ENCODE measurements at places on chromosomes 12 and 14.

DNA sequence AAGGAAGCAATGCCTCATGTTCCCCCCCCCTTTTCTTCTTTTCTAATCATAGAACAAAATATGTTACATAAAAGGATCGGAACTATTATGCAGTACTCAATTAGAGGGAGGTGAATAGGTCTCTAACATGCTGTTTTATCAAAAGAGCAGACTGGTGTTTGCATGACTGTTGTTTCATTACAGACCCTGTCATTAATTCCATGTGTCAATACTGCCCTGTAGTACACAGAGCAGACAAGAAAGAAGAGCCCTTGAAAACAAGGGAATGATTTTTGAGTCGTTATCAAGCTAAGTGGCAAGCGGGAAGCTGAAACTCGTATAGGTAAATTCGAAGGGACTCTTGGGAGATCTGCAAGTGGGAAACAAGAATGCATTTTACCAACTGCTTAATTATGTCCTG lies 76.9 kb upstream of the TMEM263 start:
- DNase-seq: no peak

DNA sequence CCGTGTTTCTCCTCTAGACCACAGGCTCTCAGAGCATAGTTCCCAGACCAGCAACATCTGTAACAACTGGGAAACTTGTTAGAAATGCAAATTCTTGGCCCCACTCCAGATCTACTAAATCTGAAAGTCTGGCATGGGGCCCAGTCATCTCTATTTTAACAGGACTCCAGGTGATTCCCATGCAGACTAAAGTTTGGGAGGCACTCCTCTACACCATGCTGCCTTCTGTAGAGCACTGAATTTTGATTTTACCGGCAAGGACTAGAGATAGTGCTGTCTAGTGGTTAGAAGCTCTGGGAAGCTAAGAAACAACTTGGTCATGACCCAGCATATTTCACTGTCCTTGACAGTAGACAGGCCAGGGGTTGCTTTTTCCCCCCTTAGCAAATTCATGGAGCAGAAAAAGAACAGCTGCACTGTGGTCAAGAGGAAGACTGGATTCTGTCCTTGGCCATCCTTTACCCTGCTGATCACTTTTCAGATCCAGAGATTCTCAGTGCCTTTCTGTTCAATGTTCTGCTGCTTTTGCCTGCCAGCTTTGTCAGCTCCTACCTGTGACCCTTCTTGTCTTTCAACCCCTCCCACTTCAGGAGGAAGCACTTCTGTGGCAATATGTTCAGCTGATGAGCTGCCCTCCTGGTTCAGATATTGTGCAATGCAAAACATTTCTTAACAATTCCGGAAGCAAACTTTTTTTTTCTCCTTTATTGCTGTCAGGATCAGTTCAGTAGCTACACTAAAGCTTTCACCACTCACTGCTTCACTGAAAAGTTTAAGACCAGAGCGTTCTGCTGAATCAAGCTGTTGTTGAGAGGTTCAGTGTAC lies 133.8 kb upstream of the NUDT4 start:
- no peak for DNase-seq

GRCh38 chr14:60657456-60658210 lies 8.4 kb upstream of the SIX1 start:
- peak; percentile 67 for DNase-seq

- no peak for DNase-seq
These were observed 214.4 kb upstream of the LRIG3 start for GRCh38 chr12:59134750-59135149.

DNA sequence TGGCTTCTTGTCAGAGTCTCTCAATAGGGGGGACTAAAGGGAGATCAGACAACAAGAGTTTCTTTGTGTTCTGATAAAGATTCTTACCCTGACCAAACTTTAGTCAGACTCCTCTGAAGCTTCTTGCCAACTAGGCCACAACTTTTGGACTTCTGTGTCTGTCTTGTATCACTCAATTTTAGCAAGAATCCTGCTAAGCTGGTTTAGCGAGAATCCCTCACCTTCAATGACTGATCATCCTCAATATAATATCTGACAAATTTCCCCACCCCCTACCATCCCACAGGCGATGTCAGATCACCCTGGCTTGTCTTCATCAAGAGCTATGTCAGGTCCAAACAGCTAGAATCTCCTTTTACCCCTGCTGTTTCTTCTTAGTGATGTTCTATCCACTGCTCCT lies 215.2 kb downstream of the RASSF9 start:
- DNase-seq: no peak

GRCh38 chr12:58487678-58488161 lies 432.6 kb downstream of the LRIG3 start:
- no peak for DNase-seq

DNA sequence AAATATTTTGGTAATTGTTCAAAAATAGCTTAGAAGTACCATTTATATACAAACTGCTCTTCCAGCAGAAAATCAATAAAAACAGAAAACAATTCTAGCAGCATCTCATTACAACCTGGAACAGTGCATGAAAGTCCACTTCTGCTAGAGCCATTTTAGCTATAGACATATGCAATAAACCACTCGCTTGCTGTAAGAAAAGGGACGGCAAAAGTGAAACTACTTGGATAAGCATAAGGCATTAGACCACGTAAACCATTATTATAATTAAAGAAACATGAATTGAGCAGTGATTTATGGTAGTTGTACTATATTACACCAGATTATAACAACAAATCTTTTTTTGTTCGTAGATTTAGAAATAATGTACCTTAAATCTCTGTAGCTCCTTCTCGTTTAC lies 48.7 kb downstream of the LRIG3 start:
- DNase-seq: no peak

GRCh38 chr14:95644981-95645380 lies 41.2 kb upstream of the TCL1B start:
- DNase-seq: no peak

GRCh38 chr14:33390335-33390734 lies 451.7 kb downstream of the NPAS3 start:
- DNase-seq: no peak

- DNase-seq: no peak
These were observed 1.6 kb downstream of the GLTP start for GRCh38 chr12:109878749-109879148.

GRCh38 chr12:44020555-44020954 lies 184.7 kb downstream of the TMEM117 start:
- no peak for DNase-seq

DNA sequence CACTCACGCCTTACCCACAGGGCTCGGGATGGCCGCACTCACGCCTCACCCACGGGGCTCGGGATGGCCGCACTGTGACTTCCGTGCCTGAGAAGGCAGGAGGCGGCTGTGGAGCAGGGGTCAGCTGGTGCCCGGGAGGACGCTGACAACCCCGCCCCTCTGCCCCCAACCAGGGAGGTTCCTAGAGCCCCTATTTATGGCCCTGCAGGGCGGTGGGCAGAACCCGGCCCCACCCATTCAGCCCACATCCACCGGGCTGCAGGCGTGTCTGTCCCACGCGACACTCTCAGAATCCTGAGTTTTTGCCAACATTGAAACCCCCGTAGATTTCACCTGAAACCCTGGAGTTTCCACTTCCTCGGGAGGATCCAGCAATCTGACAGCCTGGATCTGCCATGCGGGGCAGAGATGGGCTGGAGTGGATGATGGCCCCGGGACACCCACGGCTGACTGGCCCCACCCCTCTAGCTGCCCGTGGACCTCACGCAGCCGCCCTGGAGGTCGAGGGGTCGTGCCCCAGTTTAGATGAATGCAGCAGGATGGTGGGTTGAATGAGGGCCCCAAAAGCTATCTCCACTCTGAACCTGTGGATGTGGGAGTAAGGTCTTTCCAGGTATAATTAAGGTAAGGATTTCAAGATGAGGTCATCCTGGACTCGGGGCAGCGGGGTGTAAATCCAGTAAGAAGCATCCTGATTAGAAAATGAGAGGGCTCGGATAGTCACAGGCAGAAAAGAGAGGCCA lies 20.4 kb downstream of the GALNT9 start:
- no peak for DNase-seq

- no peak for DNase-seq
These were observed 56.5 kb downstream of the HECTD4 start for GRCh38 chr12:112325622-112326207.

- DNase-seq: no peak
These were observed 10.1 kb downstream of the IL23A start for GRCh38 chr12:56348776-56349175.

- DNase-seq: no peak
These were observed 95.8 kb downstream of the DICER1 start for GRCh38 chr14:95061317-95062093.

All from endodermal cell (in vitro differentiated cells).